ENCODE measurements at places on chromosomes 11 and 22.
A peak's percentile ranks its signal among the peaks of the same experiment; 100 is the strongest.

DNA sequence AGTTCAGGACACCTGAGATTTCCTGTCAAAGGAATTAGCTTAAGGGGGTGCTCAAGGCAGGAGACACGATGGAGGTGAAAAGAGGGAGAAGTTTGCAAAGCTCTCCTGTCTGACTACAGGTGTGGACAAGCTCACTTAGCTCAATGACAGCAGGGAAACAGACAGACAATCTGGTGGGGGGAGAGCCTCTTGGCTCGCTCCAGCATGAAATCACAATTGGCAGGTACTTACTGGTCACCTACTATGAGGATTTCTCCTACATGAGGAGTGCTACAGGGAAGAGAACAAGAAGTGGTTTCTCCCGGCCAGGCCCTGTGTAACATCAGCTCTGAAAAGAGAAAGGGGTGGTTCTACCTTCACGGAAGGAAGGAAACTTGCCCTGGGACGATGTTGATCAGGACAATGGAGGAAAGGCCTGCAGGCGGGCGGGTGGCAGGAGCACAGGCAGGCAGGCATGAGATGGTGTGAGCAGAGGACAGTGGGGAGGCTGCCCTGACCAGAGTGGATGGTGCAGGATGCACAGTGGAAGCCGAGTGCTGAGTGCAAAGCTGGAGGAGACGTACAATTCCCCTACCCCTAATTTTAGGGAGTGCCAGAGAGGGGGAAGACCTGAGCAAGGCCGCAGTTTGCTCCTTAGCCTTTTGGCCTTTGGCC, 57.9 kb upstream of the CRTAM start:
- DNase-seq: no peak

- no peak for DNase-seq
Measured at GRCh38 chr11:79092791-79093353, 348.0 kb downstream of the TENM4 start.

DNA sequence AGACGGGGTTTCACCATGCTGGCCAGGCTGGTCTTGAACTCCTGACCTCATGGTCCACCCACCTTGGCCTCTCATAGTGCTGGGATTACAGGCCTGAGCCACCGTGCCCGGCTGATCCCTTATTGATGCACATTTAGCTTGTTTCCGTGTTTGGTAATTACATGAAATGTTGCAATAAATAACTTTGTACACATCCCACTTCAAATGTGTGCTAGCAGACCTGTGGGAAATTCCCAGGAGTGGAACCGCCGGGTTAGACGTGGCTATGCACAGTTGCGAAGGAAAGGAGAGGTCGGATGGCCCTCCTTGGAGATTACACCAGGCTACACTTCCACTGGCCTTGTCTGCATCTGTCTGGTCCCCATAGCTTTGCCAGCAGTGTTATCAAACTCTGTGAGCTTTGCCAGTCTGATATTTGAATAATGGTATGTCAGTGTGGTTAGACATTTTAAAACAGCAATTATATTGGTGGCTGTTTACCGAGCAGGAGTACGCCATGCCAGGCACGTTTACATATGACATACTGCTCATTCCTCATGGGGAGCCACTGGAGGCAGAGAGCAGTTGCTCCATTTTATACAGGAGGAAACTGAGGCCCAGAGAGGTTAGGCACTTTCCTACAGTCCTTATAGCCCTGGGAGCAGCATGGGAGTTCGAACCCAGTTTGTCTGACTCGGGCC, 27.2 kb upstream of the SYT7 start:
- DNase-seq: no peak

- DNase-seq: no peak
Measured at GRCh38 chr11:86782742-86783141, 17.6 kb upstream of the PRSS23 start.

DNA sequence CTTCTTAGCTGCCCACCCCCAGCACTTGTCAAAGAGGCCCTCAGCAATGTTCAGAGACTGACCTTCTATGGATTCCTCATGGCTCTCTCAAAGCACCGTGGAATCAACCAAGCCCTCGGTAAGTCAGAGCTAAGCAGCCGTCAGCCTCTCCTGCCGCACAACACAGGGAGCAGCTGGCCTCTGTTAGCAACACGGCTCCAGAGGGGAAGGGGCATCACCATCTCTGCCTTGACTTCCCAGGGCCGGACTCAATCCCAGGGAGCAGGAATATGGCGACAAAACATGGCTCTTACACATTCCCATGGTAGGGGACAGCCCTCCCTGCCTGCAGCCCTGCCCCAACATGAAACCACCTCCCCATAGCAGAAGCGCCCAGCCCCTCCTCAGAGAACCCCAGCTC, 18.9 kb downstream of the ARFGAP2 start:
- DNase-seq: no peak

- DNase-seq: no peak
Measured at GRCh38 chr11:125236072-125236825, 71.7 kb downstream of the PKNOX2 start.

DNA sequence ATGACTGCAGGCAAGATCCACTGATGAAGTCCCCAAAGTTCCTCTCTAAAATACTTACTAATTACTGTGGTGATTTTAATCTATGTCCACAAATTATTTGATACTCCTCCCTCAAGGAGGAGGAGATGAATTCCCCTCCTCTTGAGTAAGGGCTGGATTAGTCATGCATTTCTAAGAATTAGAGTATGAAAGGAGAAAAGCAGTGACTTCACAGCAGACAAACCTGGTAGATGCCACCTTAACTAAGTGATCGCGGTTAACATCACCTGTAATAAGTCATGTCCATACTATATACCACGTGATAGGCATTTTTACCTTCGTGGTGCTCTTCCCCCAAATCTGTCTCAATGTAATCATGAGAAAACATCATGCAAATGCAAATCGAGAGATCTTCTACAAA, 52.0 kb upstream of the TSPAN18 start:
- no peak for DNase-seq

- no peak for DNase-seq
Measured at GRCh38 chr11:6604790-6605189, 1.2 kb downstream of the ILK start.

GRCh38 chr11:120106354-120107150, 31.4 kb downstream of the TRIM29 start:
- no peak for DNase-seq

GRCh38 chr11:56625946-56626345, 11.3 kb upstream of the OR5M1 start:
- no peak for DNase-seq

DNA sequence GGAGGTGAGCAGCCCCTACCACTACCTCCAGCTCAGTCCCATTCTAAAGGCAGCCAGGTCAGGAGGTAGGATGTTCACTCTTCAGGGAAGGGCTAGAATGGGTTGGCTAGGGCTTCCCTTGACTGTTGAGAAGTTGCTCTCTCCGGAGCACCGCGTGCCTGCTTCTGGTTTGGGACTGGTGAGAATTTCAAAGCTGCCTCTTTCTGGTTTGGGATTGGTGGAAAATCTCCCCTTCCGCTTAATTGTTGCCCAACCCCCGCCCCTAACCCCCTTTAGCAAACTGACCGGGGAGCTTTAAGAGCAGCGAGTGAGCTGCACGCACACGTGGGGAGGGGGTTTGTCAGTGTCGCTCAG, 686 bp downstream of the USP2 start:
- no peak for DNase-seq

DNA sequence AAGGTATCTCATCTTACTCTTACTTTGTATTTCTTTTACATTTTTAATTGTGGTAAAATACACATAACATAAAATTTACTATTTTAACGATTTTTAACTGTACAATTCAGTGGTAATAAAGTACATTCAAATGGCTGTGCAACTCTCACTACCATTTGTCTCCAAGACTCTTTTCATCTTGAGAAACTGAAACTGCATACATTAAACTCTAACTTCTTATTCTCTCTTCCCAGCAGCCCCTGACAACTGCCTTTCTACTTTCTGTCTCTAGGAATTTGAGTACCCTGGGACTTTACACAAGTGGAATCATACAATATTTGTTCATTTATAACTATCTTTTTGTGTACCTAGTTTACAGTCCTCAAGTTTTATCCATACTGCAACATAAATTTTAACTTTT, 725.8 kb upstream of the KIRREL3 start:
- no peak for DNase-seq

DNA sequence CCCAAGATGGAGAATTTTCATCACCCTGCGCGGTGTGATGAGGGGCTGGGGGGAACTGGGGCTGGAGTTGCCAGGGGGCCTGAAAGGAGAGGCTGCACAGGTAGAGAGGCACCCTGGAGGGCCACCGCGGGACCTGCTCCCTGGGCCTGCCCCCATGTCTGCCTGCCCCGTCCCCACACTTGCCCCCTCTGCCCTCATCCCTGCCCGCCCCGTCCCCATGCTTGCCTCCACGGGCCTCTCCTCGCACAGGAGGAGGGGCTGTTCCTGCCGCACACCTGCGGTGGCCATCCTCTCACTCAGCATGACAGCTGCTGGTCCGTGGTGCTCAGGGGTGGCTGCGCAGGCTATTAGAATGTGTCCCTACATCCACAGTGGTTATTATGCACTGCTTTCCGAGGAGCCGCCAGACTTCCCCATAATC, 43.5 kb downstream of the LINC01488 start:
- DNase-seq: no peak

GRCh38 chr22:44691796-44692661, 10.0 kb upstream of the PRR5 start:
- no peak for DNase-seq

DNA sequence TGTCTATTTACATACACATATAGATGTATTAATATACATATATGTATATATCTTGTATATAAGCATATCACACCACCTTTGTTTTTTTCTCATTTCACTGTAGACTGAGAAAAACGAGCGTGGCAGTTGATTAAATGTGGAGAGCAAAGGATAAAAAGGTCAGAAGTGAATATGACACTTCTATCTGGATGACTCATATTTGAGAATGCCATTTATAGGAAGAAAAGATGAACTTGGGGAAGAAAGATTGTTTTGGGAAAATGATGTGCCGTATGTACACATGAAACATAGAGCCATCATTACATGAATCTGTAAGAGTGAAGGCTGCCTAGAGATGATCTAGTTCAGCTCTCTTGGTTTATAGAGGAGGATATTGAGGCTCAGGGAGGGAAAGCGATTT, 28.7 kb downstream of the AMOTL1 start:
- no peak for DNase-seq

GRCh38 chr11:131385763-131386390, 15.5 kb downstream of the NTM start:
- DNase-seq: no peak

DNA sequence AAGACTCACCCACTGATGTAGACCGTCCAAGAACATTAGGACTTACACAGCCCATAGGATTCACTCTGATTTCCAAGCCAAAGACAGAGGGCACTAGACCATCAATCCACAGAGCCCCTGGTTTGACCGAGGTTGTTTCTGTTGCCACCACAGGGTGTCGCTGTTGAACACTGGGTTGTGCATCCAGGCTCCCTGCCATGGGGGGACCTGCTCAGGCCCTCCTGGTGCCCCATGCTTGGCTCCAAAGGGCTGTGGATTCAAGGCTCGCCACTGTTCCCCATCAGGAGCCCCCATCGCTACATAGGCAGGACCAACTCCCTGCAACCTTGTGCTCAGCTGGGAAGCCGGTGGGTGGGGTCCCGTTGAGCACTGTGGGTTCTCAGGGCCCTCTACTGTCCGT, 128.0 kb upstream of the ANO1 start:
- no peak for DNase-seq

DNA sequence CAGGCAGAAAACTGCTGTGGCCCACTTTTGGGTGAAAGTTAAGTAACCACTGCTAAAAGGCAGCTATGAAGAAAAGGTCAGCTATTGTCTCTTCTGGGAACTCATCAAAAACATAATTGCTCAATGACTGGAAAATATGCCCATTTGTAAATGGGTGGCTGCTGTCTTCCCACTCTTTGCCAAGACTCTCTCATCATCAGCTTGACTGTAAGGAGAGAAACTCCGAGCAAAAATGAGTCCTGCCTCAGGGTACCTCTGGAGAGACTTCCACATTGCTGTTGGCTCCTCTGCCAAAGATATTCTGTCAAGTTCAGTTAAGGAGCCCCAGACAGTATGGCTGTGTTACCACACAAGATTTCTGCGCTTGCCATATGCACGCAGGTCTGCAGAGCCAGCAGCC, 138.7 kb downstream of the BBOX1 start:
- no peak for DNase-seq

- peak; percentile 64 for DNase-seq
Measured at GRCh38 chr11:1557904-1558774, 13.9 kb downstream of the DUSP8 start.

DNA sequence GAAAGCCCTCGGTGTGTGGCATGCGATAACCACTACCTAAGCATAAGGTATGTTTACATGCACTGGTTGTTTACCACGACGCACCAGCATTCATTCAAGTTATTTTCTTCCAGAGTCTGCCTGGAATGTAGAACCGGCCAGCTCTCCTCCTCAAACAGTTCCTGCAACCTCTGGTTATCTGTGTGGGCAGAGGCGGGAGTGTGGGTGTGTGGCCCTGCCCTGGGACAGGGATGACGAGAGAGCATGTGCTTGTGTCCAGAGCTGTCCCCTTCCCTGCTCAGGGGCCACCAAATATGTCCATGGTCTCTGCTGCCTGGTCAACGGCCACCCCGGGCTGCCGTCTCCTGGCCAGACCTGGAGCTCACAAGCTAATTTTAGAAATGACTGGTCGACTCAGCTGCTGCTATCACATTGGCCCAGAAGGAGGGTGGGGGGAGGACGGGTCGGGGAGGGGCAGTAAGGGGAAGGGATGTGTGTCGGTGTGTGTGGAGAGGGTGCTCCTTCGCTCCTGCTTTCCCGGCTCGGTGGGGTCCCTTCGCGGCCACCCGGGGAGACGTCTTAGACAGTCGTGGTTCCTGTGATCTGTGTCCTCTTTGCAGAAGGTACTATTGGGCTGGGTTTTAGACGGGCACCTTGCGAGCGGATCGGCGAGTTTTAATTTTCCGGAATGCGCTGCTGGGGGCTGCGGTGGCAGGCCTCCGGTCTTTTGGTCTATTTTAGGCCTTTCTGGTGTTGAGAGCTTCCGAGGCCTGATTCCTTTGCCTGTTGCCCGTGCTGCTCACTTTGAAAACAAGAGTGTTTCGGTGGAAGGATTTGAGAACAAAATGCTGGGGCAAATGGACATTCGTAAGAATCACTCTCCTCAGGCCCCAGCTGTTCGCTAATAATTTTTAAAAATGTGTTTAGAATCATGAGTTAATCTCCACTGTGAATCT, at the start of gene MYO18B:
MYO18B (plus strand) TSS at position 497 of the 935 bp plus-strand sequence. CDS start 18,905 bp downstream, outside the sequence.
- no peak for DNase-seq

GRCh38 chr11:42417691-42418090, 894.1 kb upstream of the API5 start:
- no peak for DNase-seq

DNA sequence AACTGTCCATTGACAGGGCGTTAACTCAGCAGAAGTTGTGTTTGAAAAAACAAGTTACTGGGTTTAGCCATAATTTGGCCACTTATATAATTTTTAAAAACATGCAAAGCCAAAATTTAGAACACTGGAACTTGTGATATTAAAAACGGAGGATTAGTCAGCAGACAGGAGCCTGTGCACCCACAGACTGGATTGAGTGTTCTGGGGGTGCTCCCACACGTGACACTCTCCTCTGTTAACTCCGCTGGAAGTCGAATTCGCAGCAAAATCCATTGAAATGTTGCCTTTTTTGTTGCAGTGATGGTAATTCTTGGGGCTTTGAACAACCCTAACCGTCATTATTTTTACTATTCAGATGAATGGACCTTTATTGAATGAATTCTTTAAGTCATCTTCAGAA, 269.8 kb downstream of the DDX10 start:
- DNase-seq: no peak

All from type B pancreatic cell (in vitro differentiated cells).